Uterus (tissue), 4 donors: ENCODE measurements at places on chromosomes 12 and 14. TPM values are rescaled to one million over a fixed set of nuclear protein-coding genes. Genes with fewer than 3 reads are reported as not detected.

GRCh38 chr12:128510511-128510910 is 243.5 kb downstream of the TMEM132C start:
- no peaks in the 10 kb centered on the region for H3K27me3 ChIP-seq
- DNase-seq, result no peak
- H3K4me3 ChIP-seq, result no peak overlapping the region
- no peaks in the 10 kb centered on the region for H3K36me3 ChIP-seq
- no peaks in the 10 kb centered on the region for H3K4me1 ChIP-seq

GRCh38 chr14:70156592-70156991 is 32.2 kb downstream of the SLC8A3 start:
- no peak overlapping the region for H3K4me3 ChIP-seq
- H3K36me3 ChIP-seq, result no peaks in the 10 kb centered on the region
- no peak for DNase-seq
- no peak overlapping the region for H3K27ac ChIP-seq
- no peaks in the 10 kb centered on the region for H3K27me3 ChIP-seq

DNA sequence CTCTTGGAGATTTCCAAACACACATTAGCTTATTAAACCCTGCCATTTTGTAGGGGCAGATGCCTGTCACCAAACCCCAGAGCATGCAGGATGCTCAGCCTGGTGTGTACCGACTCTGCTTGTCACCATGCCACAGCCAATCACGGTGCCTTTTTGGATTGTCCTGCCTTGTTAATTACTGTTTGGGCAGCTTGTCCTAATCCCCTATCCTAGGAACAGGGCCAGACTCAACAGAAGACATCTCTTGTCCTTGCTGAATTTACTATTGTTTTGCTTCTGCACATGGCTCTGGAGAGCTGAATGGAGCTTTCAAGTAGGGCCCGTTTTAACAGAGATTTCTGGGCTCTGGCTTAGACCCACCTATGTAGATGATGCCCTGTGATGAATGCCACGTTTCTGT is 388.5 kb downstream of the AACS start:
- H3K27me3 ChIP-seq, result no peaks in the 10 kb centered on the region
- DNase-seq, result no peak
- no peak overlapping the region for H3K27ac ChIP-seq
- no peak overlapping the region for H3K4me3 ChIP-seq

DNA sequence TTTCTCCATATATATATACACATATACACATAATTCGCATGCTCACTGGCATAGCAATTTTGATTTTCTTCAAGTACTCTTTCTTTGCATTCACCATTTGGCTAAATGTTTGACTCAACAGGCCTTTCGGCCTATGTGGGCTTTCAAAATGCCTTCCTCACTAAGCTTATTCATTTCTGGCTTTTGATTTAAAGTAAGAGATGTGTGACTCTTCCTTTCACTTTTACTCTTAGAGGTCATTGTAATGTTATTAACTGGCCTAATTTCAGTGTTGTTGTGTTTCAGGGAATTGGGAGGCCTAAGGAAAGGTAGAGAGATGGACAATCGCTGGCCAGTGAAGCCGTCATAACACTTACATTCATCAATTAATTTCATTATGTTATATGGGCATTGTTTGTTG is 14.5 kb upstream of the KLRD1 start:
- H3K4me1 ChIP-seq, result no peaks in the 10 kb centered on the region
- no peak overlapping the region for H3K27ac ChIP-seq
- no peak overlapping the region for H3K4me3 ChIP-seq

PTGER2 gene
- 5.6 TPM for total RNA-seq
